ENCODE measurements at places on chromosomes 2 and 18.

DNA sequence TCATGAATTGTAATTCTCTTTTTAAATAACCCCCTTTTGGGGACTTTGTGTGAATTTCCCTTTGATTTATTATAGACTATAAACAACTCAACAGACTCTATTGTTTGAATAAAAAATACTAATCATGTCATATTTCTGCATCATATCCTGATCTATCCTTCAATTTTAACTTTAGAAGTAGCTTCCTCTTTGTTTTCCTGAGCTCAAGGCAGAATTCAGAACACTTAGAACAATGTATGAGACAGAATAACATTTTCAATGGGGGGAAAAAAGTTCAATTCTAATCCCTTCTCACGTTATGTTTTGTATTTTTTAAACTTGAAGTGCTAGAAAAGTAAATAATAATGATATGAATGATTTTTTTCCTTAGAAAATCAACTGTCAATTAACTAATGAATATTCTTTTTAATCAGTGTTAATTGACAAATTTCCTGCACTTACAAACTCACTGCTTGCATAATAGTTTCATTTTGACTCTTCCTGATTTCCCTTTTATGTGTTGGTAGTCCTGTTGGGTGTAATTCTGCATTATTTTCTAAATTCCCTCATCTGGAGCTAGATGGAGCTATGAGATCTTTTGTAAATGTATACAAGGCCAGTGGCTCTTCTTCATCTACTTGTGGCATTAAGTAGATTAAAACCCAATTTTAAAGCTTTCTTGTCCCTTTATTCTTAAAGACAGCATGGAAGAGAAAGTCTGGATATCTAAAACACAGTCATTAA lies 326.1 kb downstream of the PARD3B start:
- DNase-seq, result no peak

GRCh38 chr2:150486539-150487484 lies 655 bp downstream of the RND3 start:
- no peak for DNase-seq

DNA sequence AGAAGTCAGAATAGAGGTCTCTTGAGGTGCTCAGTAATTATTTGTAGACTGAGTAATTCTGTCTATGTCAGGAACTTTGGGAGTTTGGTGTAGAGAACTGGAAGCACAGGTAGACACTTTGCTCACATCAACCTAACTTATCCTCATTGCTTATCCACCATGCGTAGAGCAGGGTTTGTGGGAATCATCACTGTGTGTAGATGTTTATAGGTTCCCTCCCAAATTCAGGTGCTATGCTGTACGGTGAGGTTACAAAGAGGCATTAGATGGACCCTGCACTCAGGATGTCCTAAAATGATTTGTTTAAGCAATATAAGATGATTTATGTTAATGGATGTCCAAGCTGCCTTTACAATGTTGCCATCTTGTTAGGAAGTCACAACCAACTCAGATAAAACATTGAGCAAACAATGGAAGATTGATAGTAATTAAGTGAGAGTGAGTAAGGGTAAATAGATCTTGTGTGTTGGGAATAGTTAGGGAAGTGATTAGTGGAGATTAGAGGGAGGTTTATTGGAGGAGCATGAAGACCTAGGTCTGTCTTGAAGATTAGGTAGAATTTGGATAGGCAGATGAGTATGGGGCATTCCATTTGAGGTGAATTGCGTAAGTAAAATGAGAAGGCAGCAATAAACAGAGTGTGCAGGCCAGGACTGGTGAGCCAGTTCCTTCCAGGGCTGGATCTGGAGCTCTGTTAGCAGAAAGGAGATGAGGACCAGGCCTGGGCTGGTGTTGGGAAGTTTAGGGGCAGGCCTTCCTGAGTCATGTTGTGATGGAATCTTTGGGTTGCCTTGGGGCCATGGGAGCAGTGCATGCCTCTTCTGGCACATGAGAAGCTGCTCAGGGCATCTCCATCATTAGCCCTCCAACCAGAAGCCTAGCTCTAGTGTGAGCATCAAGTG lies 12.1 kb downstream of the EPAS1 start:
- no peak for DNase-seq

- peak; percentile 2 for DNase-seq
Observed at GRCh38 chr2:26605195-26605998, 35.8 kb downstream of the CIB4 start.

- DNase-seq, result no peak
Observed at GRCh38 chr2:72722492-72723070, 103.3 kb downstream of the EXOC6B start.

DNA sequence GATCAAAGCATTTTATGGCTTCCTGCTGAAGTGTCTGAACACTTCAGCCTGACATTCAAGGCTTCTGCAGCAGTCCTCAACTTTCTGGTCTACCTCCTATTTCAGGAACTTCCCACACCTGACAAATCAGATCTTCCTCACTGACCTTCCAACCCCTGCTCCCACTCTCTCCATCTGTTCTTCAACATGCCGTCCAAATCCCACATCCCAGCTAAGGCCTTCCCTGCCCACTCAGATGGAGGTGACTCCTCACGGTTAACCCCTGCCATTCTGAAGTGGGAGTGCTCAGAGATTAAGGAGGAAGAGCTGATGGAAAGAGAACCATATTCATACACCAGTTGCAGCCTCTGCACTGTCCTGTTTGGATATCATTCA lies 104.8 kb downstream of the POLR1A start:
- DNase-seq, result no peak

DNA sequence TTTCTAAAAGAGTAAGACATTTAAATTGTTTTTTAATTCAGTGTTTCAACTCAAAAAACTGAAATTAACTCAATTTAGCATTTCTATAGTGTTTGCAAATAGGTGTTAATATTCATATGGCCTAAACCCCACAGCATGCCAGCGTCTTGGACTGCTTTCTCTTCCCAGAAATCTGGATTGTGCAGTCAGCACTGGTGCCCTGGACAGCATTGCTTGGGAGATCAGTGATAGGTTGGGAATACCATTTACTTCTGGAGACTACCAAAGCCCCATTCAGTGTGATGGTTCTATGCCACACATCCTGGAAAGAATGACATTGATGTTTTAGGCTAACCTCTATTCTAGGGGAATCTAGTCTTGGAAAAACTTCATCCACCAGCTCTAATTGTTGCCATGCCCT lies 455.0 kb upstream of the KLHL29 start:
- DNase-seq, result no peak
